ENCODE measurements at places on chromosomes 7 and 10.
A peak's percentile ranks its signal among the peaks of the same experiment; 100 is the strongest.

DNA sequence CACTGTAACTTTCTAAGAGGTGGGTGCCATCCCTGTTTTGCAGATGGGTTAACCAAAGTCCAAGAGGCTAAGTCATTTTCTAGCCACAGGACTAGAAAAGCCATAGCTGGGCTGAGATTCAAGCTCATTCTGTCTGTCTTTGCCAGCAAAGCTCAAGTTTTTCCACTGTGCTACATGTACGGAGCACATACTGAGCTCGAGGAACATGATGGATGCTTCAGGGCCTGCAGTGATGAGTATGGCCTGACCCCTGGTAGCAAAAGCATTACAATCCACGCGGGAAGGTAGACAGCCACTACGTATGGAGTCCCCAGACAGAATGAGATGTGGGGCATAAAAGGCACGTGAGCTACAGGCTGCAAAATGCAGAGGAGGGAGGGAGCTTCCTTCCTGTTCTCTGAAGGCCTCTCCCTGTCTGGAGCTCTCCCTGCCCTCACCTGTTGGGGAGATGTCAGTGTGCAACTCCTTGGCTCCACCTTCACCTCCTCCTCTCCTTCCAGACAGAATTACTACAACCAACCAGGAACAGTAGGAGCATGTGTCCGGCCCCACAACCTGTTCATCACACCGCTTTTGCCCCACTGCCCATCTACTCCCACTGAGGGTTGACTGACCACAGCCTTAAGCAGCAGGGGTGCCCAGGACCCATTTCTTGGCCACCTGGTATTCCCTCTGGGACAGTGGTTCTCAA is 16.4 kb downstream of the ITPRIP start:
- no peak for DNase-seq

- DNase-seq: no peak
Observed at GRCh38 chr7:92246360-92247101, 757 bp downstream of the ANKIB1 start.

- no peak for DNase-seq
Observed at GRCh38 chr7:149027055-149027454, 1.2 kb downstream of the PDIA4 start.

DNA sequence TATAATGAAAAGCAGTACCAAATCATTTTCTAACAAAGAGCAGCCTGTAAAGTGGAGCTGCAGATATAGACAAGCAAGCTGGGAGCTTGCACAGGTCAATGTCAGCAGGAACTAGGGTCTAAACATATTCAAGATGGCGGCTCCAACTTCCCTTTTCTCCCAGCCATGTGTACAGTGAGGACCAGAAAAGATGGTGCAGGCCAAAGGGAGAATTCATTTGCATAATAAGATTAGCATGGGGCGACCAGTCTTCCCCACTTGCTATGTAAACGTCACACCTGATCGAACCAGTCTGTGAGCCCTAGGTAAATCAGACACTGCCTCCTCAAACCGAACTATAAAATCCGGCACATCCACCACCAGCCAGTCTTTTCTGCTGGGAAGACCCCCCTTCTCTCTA is 4.4 kb upstream of the RAPGEF5 start:
- DNase-seq: no peak

DNA sequence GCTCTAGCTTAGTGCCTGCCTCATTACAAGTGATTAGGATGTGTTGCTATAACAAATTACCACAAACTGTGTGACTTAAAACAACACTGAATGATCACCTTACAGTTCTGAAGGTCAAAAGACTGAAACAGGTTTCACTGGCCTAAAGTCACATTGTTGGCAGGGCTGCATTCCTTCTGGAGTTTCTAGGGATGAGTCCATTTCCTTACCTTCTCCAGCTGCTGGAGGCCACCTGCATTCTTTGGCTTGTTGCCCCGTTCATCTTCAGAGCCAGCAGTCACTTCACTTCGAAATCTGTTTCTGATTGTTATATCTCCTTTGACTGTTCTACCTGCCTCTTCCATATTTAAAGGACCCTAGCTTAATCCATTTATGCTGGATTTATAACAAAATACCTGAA is 69.4 kb upstream of the MTPN start:
- DNase-seq: no peak

- no peak for DNase-seq
Observed at GRCh38 chr7:76232698-76233097, 31.0 kb downstream of the SRRM3 start.

DNA sequence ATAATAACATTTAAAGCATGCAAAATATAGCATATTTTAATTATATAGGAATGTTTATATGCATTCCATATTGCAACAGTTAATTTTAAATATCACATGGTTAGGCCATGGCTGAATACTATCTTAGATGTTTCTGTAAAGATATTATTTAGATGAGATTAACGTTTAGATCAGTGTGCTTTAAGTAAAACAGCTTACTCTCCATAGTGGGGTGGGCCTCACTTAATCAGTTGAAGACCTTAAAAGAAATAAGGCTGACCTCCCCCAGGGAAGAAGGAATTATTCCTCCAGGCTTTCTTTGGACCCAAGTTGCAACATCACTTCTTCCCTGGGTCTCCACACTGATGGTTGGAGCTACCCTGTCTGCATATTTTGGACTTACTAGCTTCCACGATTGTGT is 1246.5 kb downstream of the TYW1 start:
- no peak for DNase-seq

DNA sequence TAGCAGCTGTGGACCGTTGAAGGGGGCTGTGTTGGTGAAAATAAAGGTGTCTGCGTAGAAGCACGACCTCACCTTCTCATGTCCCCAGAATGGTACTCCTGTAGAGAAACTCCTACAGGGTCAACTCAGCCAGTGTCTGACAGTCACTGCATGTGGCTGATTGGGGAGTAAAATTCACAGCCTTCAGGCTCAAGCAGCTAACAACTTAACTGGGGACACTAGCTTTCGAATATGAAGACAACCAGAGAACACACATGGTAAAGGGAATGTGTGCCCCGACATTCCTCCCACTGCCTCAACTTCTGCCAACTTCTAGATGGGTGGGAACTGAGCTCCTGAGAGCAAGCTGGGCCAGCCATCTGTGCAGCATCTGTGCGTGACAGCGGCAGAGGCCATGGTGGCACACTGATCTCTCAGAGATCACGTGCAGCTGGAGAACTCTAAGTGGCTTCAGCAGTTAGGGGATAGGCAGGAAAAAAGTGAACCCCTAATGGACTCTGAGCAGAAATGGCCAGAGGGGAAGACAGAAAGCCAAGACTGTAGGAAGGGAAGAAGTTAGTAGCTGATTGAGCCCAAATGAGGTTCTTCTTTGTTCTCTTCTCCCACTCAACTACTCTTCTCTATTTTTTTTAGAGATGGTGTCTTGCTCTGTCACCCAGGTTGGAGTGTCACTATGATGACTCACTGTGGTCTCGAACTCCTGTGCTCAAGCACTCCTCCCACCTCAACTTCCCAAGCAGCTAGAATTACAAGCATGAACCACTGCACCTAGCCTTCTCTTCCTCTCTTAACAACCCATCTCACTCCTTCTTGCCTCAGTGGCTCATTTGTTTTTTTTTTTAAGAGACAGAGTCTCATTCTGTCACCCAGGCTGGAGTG is 280.8 kb downstream of the ZEB1 start:
- no peak for DNase-seq

DNA sequence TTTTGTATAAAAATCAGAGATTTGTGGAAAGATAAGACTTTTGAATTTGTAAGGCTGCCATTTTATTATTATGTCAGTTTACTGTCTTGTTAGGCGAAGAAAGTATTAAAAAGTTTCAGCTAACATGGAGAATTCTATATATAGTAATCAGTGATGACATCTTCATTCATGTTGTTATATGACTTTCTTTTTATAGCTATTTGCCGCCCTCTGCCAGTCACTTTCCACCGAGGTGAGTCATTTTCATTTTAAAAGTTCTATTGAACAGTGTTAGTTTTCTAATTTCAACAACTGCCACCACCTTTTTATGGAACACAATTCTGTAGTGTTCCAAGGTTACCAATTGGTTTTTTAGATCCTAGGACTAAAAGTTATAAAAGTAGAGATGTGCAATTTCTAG is 11.8 kb downstream of the CUTC start:
- no peak for DNase-seq

GRCh38 chr10:108465871-108466641 is 1301.5 kb upstream of the SORCS1 start:
- DNase-seq: no peak

DNA sequence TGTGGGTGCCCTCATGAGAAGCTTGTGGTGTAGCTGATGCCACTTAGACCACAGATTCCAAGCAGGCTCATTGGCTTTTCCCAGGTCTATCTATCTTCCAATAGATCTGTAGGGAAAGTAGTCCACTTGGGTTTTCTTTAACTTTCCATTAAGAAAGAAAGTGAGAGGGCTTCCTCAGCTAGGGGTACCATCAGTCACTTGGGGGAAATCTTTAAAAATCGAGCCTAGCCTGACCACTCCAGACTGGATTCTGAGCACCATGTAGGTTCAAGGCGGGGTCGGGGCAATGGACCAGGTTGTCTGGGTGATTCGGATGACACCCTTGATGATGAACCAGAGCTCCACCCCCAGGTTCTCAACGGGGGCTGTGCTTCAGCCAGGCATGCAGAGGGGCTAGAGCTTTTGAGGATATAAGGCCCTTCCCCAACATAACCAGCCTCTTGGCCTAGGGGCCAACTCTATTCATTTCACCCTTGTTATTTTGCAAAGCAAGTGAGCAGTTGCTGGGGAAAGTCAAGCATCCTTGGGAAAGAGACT is 27.0 kb downstream of the ITPRIP start:
- DNase-seq: no peak

DNA sequence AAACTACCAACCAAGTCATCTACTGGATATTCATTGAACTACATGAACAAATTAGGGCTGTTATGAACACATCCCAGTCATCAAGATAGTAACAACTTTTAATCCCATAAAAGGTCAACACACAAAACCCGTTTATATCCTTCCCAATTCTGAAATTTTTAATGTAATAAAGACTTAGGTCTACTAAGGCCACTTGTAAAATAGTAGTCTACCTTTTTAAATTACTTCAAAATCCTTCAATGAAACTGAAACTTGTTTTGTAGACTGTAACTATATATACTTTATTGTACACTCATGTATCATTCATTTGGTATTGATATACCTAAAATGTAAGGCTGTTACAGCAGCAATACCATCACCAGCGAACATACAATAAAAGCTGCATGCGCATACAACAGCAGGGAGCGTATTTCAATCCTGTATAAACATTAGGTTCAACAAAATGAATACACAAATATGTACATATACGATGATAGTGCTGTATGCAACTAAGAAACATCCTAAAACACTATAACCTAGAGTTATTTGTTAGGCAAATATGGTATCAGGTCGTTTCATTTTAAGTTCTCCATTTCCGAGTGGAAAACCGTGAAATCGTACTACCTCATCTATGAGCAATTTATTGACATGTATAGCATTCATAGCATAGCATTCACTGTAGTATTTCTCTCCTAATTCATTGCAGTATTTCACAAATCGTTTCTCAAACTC is 973 bp downstream of the ATAD1 start:
- no peak for DNase-seq

- DNase-seq: no peak
Observed at GRCh38 chr10:6578795-6579182, 1.3 kb downstream of the PRKCQ start.

DNA sequence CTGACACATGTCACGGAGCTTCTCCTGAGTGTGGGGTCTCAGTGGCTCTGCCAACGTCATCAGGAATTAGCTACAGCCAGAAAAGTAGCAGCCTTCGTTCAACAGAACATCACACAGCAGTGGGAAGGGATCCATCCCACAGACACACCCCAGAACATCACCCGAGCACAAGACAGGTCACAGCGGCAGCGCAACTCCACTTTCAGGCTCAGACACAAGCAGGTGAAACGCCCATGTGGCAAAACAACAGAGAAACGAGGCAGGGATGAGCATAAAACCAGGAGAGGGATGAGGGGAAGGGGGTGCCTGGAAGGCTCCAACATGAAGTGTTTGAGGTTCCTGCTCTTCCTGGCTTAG is 44.8 kb downstream of the CAMK2B start:
- DNase-seq: peak; percentile 13

GRCh38 chr7:157606140-157606539 is 269.3 kb downstream of the DNAJB6 start:
- no peak for DNase-seq

DNA sequence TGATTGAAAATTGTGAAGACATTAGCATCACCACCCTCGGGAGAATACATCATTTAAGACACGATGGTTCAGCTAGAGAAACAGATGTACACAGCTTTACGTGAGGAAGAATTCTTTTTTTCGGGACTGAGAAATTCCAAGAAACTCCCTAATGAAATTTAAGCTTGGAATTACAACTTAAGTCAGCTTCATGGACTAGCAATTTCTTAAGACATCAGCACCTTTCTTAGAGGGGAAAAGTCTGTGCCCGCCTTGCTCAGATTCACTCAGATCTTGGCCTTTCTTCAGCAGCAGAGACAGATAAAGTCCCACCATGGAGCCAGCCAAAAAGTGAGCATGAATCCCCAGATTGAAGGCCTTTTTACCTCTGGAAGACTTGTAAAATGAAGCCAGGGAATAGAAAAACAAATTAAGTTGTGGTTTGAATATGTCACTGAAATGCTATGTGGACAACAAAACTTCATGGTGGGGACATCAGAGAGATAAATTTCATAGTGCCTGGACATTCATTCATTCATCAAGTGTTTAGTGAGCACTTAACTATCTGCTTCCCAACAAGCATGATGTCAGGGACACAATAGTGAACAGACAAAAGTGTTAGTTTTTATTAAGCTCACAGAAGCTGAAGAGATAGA is 32.1 kb downstream of the PRKG1 start:
- DNase-seq: no peak

GRCh38 chr7:139675127-139676125 is 102.4 kb downstream of the HIPK2 start:
- no peak for DNase-seq

DNA sequence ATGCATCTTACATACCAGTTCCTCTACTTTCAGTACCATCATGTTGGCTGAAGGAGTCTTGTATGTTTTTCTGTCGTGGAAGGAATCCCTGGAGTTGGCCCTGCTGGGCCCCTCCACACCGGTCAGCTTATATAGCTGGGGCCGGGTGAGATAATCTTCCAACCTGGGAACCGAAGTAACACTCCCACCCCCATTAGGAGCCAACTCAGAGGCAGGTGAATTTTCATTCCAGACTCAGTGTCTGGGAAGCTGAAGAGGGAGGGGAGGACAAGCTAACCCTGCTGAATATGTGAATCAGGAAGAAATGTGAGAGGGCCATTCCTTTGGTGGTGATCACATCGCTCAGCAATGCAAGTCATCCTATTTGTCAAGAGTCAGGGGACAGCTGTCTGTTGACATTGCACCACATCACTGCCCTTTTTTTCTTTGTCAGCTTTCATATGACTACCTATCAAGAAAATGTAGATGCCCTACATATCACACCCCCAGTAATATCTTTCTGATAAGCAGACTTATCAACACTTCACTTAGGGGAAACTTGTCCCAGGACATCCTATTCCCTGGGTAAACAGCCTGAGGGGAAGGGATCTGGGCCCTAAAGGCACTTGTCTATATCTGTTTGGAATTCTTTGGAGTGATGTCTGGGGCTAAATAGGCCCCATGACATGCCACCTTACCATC is at the start of gene ANKRD1:
Gene ANKRD1, minus strand, starts transcription at position 102 of the 681 bp plus-strand sequence. Its CDS starts 60 bp downstream, at position 42.
- DNase-seq: no peak

GRCh38 chr10:110258542-110258941 is 46.2 kb downstream of the SMNDC1 start:
- no peak for DNase-seq

Measured in D721Med (cell line).